ENCODE measurements at places on chromosomes 2 and 18.

DNA sequence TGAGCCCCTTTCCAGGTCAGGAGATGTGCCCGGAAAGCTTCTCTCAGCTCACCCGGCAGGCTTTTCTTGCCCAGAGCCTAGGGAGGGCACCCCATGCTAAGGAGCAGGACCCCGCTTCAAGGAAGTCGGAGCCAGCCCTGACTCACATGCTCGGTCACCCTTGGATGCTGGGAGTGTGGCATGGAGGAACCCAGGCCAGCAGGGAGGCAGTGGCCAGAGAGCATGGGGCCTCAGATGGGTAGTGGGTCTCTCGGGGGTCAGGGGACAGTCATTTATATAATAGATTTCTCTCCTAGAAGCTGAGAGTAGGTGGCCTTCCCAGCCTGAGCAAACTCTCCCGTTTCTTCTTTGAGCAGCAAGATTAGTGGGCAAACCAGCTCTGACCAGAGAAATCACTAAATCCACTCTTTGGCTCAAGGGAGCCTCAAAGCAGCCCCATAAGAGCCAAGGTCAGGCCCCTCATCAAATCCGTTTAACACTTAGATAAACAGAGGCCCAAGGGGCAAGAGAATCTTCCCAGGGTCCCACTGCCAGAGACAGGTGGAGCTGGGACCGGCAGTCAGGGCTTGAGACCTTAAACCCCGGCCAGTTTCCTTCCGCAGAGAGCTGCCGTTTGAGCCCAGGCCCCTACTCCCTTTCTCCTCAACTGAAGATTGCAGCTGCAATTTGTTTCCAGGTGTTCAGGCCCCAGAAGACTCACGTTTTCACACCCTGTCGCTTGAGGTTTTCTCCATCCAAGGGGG is 113.1 kb downstream of the CYP26B1 start:
- DNase-seq: no peak

GRCh38 chr2:225355788-225356187 is 43.7 kb upstream of the NYAP2 start:
- no peak for DNase-seq

- DNase-seq: no peak
These were observed 54.8 kb downstream of the CDC42EP3 start for GRCh38 chr2:37616677-37617005.

GRCh38 chr2:210324458-210324857 is 9.5 kb upstream of the MYL1 start:
- no peak for DNase-seq

DNA sequence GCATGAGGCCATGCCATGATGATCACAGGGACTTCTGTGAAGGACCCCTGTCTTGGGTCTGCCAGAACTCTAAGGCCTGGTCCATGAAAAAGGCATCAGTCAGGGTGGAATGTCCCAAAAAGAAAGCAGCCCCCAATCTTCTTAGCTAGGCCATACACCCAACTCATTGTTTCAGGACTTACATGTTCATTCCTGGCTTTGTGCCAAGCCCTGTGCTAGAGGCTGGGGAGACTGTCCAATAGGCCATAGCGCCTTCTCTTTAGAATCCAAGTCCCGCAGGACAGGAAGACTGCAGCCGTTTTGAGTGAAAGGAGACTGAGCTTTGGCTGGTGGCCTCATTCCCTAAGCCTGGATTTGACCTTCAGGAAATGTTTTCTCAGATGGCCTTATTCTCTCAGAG is 247.3 kb downstream of the PRKCE start:
- DNase-seq: peak; percentile 21

DNA sequence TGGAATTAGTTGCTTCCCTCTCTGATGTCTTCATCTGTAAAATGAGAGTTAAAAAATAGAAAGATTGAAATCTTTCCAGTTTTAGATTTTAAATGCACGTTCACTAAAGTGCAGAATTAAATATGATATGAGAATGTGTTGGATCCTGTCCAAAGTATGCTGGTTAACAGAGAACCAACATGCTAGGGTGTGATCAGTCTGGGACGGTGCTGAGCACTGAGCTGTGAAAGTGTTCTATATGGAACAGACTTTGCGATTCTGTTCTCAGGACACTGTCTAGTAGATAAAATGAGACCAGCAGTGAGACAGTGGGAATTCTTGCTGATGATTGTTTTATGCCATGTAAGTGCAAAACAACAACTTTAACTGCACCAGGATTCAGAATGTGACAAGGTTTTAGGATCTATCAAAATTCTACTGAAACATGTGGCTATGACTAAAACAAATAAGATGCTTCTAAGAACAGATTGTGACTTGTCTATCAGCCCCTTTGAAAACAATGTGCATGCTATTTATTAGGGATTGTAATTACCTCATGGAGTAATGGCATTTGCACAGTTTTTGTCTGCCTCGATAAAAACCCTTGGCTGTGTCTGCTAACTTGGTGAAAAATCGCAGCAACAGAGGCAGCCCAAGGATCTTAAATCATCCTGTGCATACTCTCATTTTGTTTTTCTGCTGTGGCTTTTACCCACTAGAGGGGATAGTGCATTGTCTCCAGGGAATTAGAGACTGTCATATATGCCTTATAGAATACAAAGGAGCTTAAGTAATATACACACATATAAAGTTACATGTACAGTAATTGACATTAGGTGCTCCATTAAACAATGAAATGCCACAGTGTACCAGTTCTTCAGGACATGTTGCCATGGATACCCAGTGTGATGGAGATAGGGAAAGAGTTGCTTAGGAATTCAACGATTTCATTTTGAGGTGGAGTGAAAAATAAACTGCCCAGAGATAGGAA is 55.1 kb downstream of the MAP3K20 start:
- DNase-seq: no peak

DNA sequence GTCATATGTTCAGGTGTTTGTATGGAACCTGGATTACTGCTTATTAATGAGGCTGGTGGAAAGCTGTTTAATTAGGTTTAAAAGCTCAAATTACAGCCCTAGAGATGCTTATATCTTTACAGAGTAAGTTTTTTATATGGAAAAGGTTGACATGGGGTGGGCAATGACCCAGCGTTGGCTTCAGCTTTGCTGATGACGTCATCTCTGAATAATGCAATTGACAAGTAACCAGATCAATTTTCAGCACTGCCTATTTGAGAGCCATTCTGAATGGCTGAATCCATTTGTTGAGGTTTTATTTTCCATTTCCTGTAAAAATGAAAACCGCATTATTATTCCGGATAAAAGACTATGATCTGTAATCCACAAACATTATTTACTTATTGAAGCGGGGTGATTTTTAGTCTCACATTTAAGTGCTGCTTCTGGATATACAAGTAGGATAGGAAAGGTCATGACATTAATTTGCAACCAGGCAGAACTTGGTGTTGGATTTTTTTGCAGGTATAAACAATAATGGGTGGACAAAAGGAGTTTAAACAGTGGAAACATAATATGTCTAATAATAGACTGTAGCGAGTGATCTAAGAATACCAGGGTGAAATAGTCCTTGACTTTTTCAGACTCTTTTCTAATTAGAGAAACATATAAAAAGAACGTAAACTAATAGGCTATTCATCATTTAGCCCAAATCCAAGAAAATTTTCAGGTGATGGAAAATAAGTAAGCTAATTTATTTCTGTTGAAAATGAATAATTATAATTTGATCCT is 2.7 kb downstream of the PPP1R1C start:
- DNase-seq: no peak

DNA sequence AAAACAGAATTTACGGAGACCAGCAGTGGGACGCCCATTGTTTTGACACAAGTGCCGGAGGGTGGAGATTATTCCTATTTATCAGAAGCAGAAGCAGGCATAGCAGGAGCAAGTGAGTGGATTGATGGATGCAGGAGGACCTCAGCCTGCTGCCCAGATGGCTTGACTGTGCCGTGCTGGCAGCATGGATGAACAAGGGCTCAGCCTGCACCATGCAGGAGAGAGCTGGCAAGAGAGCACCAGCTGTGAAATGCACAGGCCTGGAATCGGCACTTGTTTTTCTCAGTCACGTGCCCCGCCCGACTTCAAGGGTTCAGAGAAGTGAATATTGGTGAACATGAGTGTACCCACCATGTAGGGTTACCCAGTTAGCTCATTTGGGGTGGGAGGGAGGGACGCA is 4.0 kb downstream of the IL1R2 start:
- DNase-seq: no peak

- no peak for DNase-seq
These were observed 151.9 kb downstream of the FMNL2 start for GRCh38 chr2:152486737-152487400.

DNA sequence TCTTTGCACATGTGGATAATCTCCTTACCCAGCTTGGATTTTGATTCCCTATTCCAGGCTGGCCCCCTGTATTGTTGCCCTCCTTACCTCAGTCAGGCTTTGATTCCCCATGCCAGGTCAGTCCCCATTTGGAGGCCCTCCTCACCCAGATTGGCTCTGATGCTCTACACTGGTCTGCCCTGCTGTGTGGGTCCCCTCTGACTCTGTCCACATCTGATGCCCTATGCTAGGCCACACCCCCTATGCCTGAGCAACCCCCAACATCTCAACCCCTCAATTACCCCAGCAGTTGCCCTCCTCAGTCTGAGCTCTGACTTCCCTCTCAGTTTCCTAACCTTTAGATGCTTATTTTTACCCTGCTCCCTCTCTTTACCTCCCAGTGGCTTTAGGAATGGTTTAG is 89.4 kb downstream of the UBR3 start:
- DNase-seq: no peak

DNA sequence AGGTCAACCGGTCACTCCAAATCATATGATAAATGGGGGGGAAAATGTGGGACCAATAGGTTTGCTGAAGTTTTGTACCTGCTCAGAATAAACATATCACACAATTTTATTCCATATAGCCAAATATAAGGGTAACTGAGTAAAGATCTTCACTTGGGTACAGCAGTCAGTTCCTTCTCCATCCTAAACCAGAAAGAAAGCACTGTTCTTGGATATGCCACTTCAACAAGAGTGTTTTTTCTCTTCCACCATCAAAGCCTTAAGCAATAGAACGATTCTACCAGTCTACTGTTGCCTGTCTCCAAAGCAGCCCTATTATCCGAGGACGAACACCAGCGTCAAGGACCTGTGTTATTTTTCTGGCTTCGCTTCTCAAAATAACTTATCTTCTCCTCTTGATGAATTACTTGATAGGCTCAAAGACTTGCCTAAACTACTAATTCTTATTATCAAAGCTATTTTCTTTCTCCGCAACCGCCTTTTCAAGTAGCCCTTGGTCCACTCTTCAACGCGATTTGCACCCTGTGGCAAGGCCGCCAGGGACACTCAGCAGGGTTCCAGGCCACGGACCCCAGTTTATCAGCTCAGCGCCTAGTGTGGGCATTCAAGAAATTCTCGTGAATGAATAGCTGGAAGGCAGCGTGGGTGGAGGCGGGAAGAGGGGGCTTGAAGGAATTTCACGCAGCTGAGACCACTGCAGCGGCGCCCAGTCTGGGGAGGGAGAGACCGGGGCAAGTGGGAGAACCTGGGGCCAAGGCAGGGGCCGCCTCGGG is 646 bp downstream of the ALS2 start:
- peak; percentile 4 for DNase-seq

- DNase-seq: no peak
These were observed 1.6 kb downstream of the SNED1 start for GRCh38 chr2:240999873-241000541.

- DNase-seq: no peak
These were observed 45.9 kb downstream of the KDM3A start for GRCh38 chr2:86487062-86487461.

DNA sequence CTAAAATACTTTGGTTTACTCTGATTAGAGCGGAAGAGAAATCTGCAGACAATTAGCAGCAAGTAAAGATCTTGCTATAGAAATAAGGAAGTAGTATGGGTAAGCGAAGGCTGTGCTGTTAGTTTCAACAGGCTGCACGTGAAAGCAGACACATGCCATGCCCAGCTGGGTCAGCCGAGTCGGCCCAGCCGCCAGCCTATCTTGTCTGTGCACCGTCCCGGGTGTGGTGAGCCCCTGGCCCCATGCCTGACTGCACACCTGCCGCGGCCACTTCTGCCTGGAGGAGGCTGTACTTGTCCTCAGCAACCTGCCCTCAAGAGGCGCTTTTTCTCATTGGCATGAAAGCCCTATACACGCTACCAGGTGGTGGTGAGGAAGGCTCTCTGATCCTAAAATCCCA is 185.5 kb downstream of the SEPTIN10 start:
- DNase-seq: no peak

DNA sequence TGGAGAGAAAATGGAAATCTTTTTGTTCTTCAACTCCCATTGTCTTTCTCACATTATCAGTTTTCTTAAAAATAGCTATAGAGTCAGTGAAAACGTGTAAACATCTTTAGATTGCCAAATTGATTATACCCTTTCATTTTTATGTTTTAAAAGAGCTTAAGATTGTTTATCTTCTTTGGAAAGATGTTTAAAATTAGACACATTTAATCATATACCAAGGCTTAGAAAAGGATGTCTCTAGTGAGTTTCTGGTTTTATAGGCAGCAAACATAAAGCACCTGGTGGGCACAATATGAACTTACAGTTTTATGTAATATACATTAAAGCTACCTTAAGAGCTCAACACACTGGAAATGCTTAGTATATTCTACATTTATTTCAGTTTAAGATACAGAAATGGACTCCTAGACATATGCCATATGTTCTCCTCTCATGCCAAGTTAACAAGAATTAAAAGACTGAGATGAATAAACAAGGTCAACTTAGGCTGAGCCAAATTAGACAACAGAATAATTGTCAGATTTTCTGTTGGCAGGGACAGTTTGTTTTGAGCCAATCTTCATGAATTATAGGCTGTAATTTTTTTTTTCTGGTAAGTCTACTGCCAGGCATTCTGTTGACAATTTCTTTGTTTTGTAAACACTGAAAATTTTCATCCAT is 112.7 kb downstream of the OTX1 start:
- DNase-seq: no peak

- no peak for DNase-seq
These were observed 64.7 kb downstream of the BCL2 start for GRCh38 chr18:63254716-63255399.

DNA sequence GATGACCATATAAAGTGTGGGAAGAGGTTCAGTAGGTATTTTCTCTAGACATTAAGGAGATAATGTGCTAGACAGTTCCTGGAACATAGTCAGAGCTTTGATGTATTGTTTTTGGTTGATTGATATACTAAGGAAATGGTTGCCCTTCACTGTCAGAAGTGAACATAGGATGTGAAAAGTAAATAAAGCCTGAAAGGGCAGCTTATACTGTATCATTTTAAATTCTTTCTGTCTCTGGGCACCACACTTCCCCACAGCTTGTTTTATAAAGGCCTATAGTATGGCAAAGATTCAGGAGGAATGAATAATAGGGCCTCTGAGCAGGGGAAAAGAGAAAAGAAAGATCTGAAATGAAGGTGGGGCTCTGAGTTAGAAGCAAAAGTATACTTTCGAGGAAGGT is 72.7 kb upstream of the ITPRID2 start:
- DNase-seq: no peak

- no peak for DNase-seq
These were observed 6.4 kb downstream of the DPP4 start for GRCh38 chr2:162067596-162067995.

- no peak for DNase-seq
These were observed 18.0 kb downstream of the TBR1 start for GRCh38 chr2:161434118-161434517.

DNA sequence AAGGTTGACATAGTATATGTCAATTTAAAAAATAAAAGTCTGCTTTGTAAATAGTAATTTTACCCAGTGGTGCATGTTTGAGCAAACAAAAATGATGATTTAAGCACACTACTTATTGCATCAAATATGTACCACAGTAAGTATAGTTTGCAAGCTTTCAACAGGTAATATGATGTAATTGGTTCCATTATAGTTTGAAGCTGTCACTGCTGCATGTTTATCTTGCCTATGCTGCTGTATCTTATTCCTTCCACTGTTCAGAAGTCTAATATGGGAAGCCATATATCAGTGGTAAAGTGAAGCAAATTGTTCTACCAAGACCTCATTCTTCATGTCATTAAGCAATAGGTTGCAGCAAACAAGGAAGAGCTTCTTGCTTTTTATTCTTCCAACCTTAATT is 78.6 kb upstream of the CSRNP3 start:
- DNase-seq: no peak

All from K562 (cell line).